EL (cell line): ENCODE measurements at places on chromosomes 16 and 17.

DNA sequence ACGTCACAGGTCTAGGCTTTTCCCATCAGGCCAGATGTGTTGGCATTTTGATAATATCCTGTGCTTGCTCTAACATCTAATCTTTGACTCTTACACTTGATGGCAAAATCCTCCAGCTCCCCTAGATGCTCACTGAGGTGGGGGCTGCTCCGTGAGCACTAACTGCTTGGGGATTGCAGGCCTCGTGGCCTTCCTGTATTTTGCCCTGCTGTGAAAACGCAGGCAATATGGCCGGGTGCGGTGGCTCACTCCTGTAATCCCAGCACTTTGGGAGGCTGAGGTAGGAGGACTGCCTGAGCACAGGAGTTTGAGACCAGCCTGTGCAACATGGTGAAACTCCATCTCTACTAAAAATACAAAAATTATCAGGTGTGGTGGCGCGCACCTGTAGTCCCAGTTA is 9.7 kb upstream of the MLKL start:
- DNase-seq = no peak

- DNase-seq = no peak
Measured at GRCh38 chr16:51268237-51268636, 117.2 kb upstream of the SALL1 start.

GRCh38 chr16:71564335-71564967 is 12.4 kb downstream of the TAT start:
- DNase-seq = no peak

DNA sequence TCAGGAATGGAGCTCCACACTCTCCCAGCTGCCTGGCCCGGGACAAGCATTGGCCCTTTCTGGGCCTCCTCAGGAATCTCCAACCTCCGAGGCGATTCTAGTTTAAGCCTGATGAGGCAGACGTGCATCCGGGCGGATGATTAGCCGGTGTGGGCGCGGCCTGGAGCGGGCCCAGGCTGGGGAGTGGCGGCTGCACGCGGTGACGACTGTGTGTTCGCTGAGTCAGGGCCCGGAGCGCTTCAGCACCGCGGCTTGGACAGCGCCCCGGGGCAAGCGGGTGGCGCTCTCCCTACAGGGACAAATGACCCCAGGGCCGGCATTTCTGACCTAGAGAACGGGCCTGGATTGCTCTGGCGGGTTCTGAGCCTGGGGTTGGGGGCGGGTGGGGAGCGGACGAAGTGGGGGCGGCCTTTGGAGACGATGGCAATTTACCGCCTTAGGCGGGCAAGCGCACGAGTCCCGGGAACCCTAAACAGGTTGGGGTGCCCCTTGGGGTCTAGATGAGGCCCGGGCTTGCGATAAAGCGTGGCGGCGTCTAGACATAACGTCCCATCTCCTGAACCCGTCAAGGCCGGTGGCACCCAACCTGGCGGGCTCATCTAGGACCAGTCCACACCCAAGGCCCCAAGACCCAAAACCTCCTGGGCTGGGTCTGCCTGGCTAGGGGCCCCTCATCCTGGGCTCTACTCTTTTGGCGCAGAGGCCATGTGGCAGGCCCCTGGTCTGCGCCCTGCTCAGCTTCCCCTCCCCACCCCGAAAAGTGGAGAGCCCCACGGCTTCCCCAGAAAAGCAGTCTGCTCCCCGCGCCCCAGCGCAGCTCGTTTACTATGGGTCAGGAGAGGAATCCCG is 22.3 kb upstream of the ZNHIT3 start:
- peak; percentile 85 for DNase-seq

DNA sequence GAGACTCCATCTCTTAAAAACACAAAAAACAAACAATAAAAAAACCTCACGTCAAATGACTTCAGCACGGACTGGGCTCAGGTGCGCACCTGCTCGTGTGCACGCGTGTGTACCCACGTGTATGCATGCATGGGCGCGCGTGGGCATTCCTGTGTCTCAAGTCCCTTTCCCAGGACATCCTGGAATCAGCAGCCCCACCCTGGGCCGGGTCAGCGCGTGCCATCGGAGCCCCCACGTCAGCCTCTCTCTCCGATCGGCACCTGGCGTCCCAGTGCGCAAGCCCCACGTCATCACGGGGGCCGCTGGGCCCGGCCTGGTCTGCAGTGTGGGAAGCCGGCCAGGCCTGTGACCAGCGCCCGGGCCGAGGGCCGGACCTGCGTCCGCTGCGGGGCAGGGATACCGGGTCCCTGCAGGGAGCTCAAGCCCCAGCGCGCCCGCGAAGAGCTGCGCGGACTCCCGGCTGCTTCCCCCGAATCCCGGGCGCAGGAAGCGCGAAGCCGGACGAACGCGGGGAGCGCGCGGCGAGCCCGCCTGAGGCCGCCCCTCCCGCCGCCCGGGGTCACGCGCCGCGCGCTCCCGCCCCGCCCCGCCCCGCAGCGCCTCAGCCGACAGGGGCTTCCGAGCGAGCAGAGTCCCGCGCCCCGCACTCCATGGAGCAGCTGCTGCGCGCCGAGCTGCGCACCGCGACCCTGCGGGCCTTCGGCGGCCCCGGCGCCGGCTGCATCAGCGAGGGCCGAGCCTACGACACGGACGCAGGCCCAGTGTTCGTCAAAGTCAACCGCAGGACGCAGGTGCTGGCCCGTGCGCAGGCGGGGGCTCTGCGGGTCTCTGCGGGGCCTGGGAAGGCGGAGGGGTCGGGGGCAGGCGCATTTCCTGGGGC is at the start of gene FN3K:
FN3K (plus strand) TSS at position 629 of the 880 bp plus-strand sequence; CDS start at position 651, 22 bp downstream.
- peak; percentile 58 for DNase-seq

DNA sequence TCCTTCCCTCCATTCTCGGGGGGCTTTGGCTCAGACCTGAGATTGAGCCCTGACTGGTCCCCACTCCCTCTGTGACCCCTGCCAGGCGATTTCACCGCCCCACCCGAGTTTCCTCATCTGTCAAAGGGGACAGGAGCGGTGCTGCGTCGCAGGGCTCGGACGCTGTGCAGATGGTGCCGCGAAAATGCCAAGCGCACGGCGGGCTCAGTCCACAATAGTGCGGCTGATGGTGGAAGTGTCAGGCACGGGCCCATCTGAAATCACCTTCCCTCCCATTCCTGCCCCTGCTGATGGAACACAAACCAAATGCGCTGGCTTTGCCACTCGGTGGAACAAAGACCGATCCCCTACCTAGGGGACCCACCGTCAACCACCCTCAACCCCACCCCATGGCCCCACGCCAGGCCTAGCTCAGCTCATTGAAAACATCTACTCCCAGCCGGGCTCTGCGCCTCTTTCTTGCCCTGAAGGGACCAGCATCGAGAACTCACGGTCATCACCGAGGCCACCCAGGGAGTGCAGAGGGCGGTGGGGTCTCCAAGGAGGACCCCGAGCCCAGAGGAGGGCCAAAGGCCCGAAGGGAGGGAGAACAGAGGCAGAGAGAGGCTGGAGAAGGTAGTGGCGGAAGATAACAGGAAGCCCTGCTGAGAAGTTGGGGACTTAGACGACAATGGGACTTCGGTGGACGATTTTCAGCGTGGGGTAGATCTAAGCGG is 1.4 kb downstream of the CARHSP1 start:
- peak; percentile 38 for DNase-seq

DNA sequence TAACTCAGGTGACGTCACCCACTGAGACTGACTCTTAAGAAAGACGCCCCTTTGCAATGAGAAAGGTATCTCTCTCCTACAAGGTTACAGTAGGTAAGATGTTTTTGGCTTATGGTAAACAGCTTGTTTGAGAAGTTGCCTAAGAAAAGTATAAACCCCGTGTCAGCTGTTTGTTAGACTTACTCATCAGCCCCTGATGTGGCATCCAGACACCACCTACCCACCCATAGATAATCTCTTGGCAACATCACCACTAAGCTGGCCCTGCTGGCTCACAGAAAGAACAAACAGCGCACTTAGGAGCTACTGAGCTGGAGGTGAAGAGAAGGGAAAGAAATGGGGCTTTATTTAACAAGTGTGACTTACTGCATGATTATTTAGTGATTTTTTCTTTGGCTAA is 121.0 kb downstream of the PARN start:
- DNase-seq = no peak

DNA sequence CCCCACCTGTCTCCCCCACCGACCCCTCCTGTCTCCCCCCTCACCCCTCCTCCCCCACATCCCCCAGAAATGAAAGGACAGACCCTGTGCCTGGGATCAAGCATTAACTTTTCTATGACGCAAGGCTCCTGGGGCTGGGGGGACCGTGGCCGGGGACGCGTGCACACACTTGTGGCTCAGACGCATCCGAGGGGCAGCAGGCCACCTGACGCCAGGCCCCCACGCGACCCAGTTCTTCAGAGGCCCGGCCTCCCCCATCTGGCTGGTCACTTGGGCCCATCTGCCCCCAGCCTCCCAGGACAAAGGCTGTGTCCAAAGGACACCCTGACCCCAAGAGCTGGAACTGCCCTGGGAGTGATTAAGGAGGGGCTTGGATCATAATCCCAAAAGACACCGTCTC is 14.0 kb upstream of the PVALEF start:
- no peak for DNase-seq

GRCh38 chr17:21278450-21279197 is 5.9 kb upstream of the MAP2K3 start:
- no peak for DNase-seq

DNA sequence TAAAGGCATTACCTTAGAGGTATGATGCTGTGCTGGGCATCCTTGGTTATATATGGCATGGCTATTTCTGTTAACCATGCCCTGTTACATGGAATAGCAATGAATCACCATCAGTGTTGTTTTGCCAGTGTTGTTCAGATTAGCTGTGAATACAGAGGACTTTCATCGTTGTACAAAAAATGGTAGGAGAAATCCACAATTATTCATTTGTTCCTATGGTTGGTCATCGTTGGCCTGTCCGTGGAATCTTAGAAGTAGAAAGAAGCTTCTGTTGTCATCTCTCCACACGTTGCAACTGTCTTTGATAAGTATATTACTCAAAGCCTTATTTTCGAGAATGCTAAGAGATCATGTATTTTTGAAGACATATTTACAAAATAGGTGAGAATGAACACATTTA is 114.3 kb upstream of the CACNG5 start:
- DNase-seq = no peak

DNA sequence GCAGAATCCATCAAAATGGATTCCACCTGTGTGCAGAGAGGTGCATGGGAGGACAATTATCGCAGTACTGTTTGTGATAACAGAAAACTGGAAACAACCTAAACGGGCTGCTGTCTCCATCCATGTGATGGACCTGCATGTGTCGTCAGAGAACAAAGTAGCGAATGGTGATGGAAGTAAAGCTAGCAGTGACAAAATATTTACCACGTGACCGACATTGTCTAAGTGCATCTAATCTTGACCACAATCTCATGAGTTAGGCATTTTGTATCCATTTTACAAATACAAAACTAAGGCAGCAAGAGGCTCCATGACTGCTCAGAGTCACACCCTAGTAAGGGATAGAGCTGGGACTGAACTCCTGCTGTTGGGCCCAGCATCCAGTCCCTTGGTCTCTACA is 187.3 kb downstream of the LGALS9B start:
- DNase-seq = no peak

DNA sequence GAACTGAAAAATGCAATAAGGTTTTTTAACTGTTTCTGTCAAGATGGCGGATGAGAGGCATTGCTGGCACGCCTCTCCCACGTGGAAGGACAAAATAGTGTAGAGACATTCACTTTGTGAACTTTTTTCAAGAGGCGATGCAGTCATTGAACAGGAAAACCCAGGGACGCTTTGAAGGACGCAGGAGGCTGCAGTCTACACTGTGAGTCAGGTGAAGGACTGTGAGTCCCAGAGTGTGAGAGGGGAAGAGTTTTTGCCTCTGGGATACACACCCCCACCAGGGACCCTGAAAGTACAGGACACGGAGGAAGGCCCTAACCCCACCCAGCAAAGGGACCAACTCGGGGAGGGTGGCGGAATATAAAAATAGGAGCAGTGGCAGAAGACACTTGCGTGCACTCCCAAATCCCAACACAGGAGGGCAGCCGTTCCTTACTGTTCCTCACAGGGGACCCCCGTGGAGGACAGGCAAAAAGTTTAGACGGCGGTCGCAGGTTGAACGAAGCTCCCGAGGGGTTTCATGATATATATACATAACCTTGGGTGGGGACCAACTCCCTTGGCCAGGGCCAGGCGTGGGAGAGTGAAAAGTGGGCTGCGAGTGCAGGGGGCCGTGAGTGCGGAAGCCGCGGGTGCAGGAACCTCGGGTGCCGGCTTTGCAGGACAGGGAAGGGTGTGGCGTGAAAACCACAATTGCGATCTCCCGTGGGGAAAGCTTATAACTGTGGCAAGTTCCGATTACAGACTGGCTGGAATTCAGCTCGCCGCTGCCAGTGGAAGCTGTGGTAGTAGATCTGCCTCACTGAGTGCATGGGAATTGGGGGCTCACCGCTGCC is 82.0 kb upstream of the ALOX12 start:
- peak; percentile 58 for DNase-seq

GRCh38 chr16:2166263-2167067 is 10.9 kb downstream of the TRAF7 start:
- DNase-seq = no peak

- DNase-seq = peak; percentile 40
Measured at GRCh38 chr16:58732545-58733247, 1.4 kb downstream of the GOT2 start.

GRCh38 chr17:32920293-32920692 is 7.7 kb upstream of the TMEM98 start:
- DNase-seq = no peak
